ENCODE measurements at places on chromosomes 3 and 15.

DNA sequence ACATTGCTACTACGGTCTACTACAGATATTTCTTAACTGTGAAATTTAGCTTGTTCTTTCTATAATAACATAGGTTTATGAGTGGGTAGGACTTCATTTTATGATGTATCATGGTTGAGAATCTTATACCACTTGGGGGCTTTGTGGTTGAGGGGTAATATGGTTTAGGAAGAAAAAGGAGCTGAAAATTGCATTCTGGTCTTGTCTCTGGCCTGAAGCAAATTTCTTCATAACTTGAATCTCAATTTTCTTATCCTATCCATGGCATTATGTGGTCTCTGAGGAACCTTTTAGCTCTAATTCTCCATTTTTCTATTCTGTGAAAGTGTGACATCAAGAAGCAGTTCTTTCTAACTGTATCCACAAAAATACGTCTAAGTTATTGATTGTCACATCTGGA, 341.0 kb downstream of the SOX2 start:
- H3K4me3 ChIP-seq = no peak overlapping the region
- DNase-seq = no peak
- H3K27ac ChIP-seq = no peak overlapping the region

DNA sequence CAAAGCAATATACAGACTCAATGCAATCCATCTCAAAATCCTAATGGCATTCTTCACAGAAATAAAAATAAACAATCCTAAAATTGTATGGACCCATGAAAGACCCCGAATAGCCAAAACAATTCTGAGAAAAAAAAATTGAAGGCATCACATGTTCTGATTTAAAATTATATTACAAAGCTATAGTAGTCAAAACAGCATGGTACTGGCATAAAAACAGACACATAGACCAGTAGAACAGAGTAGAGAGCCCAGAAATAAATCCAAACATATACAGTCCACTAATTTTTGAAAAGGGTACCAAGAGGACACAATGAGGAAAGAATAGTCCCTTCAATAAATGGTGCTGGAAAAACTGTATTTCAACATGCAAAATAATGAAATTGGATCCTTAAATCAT, 70.4 kb upstream of the THRB start:
- H3K4me3 ChIP-seq = no peak overlapping the region
- H3K27ac ChIP-seq = no peak overlapping the region
- no peaks in the 10 kb centered on the region for H3K36me3 ChIP-seq
- no peaks in the 10 kb centered on the region for H3K27me3 ChIP-seq

DNA sequence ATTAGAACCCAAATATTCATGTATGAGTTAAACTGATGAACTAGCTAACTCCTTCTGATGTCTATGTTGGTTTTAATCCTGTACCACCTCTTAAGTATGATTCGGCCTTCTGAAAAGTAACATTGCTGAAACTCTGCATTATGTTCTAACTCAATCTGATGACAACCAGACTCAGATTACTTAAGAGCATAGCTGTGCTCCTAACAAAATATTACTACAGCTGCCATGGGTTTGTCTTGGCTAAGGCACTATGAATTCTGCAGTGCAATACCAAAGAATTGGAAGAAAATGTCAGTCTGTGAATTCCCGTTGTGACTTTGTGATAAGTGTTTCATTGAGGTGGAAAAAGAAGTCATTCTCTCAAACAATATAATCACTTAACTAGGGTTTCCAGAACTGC, 224.4 kb downstream of the ZMAT3 start:
- no peak overlapping the region for H3K27ac ChIP-seq
- H3K36me3 ChIP-seq = no peaks in the 10 kb centered on the region
- no peak overlapping the region for H3K4me3 ChIP-seq
- peaks cover 8% of the 10 kb centered on the region for H3K4me1 ChIP-seq
- DNase-seq = no peak
- H3K27me3 ChIP-seq = no peaks in the 10 kb centered on the region

- DNase-seq = no peak
- H3K27ac ChIP-seq = no peak overlapping the region
- H3K27me3 ChIP-seq = peaks cover 12% of the 10 kb centered on the region
- peaks cover 16% of the 10 kb centered on the region for H3K36me3 ChIP-seq
- H3K4me3 ChIP-seq = no peak overlapping the region
- H3K4me1 ChIP-seq = peaks cover 18% of the 10 kb centered on the region
Measured at GRCh38 chr3:186988806-186989205, 58.5 kb downstream of the ST6GAL1 start.

DNA sequence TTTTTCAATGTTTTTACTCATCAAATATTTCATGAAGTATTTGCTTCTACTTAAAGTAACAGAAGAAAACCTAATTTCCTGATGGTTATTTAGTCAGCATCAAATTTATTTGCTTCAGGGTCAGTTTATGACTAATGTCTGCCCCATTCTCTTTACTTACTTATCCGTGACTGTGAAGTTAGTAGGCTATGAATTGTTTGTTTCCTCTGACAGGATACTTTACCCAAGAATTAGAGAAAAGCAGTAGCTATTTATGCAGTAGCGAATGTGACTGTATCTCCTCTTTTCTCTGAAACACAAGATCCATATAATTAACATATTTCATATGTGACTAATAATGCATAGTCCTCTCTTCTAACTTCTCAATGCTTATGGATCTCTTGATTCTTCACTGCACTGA, 329.9 kb upstream of the ROBO1 start:
- DNase-seq = no peak
- H3K27me3 ChIP-seq = no peaks in the 10 kb centered on the region
- no peak overlapping the region for H3K27ac ChIP-seq
- H3K4me3 ChIP-seq = no peak overlapping the region
